ENCODE measurements at places on chromosomes 13 and 19.

GRCh38 chr13:49366841-49367240 is 77.0 kb downstream of the CAB39L start:
- no peak for DNase-seq

GRCh38 chr13:25867038-25867437 is 184.8 kb downstream of the SHISA2 start:
- DNase-seq = no peak

GRCh38 chr13:101289764-101290163 is 126.5 kb downstream of the NALCN start:
- DNase-seq = no peak

DNA sequence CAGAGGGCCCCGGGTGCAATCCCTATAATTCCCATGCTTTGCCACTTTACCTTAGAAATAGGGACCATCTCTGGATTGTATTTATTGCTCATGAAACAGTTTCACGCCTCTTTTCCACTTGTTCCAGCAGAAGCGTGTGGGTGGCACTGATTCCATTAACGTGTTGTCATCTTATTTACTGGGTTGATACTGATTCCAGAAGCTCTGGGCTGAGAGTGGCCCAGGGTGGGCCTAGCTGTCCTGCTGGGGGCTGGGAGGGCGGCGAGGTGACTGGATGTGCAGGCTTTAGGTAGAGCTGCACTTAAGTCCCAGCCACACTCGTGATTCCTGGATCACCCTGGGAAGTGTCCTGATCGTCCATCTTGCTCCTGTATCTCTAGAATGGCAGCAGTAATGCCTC is 155.0 kb downstream of the TEX29 start:
- no peak for DNase-seq

DNA sequence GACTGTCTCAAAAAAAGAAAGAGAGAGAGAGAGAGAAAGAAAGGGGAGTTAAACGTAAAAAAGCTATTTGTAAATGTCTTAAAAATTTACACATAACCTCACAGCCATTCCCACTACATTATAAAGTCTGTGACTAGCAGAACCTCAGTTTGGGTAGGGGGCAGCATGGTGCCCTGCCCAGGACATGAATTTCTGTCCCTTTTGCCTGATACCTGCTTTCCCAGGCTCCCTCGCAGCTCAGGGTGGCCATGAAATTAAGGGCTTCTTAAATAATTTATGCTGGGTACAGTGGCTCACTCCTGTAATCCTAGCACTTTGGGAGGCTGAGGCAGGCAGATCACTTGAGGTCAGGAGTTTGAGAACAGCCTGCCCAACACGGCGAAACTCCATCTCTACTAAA is 4.8 kb downstream of the IFNL1 start:
- DNase-seq = no peak
